NCI-H187 treated with DMSO at 0.1 percent for 48 hours (cell line): ENCODE measurements at places on chromosomes 5 and 9.

DNA sequence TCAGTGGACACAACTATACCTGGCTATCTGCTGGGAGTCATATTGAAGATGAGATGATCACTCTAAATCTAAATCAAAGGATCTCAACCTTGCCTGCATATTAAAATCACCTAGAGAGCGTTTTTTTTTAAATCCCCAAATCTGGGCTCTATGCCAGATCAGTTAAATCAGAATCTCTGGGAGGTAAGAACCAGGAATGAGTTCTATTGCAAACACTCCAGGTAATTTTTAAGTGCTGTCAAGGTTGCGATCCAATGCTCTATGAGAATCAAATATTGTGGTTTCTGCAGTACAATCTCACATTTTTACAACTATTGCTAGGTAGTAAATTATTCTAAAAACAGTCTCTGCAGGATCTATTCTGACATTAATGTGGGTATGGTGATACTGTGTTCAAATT, 202.3 kb upstream of the OR13F1 start:
- DNase-seq, result peak; percentile 22

DNA sequence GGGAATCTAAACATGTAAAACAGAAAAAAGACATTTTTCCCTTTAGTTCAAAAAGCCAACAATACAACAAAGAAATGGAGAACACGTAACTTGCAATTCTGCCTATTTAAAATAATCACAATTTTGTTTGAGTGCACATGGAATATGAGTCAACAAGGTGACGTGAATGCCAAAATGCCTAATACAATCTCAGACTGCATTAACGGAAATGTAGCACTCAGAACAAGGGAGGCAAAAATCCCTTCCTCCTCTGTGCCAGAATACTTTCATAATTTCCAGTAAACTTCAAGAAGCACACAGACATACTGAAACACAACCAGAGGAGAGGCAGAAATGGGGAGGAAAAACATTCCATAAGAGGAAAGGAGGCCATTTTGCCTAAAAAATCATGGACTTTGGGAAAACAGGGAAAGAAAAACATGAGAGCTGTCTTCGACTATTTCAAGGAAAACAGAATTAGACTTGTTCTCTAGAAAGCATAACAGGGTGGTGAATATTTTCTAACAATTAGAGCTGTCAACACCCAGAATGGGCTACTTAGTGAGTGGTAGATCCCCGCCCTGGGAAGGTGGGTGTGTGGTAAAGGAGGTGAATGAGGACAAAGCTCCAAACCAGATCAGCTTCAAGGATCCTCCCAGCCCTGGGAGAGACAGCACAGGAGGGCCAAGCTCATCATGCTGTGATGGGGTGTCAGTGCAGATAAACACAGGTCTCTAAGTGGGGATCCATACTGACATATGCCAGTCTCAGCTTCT, 48.2 kb downstream of the ABCA1 start:
- no peak for DNase-seq

DNA sequence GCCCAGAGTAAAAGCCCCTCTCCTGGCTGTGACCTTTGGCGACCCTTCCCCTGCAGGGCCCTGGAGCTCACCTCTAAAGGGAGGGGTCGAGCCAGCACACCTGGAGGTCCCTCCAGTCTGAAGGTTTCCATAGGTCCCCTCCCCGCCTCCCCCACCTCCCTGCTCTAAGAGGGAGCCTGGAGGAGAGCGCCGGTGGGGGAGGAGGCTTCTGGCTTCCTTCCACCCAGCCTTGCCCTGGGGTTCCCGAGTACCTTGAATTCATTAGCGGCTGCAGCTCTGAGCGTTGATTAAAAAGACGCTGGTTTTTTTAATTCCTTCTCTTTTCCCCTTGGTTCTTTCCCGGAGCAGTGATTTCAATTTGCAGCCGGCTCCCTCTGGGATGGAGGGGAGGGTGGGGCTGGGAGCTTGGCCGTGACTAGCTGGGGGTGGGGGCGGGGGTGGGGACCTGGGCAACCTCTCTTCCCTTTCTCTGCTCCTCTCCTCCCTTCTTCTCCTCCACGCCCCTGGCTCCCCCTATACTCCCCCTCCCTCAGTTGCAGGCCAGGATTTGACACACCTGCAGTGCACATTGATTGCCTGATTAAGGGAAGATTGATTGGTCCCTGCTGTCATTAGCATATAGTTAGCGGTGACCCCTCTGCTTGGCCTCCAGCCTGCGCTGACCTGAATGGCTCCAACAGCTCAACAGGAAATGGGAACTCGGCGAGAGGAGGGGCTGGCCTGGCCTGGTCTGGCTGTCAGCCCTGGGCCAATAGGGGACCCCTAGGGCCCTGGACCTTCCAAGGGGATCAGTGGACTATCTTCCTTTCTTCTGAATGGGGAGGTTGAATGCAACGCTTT, 67.5 kb upstream of the RAPGEF1 start:
- no peak for DNase-seq

DNA sequence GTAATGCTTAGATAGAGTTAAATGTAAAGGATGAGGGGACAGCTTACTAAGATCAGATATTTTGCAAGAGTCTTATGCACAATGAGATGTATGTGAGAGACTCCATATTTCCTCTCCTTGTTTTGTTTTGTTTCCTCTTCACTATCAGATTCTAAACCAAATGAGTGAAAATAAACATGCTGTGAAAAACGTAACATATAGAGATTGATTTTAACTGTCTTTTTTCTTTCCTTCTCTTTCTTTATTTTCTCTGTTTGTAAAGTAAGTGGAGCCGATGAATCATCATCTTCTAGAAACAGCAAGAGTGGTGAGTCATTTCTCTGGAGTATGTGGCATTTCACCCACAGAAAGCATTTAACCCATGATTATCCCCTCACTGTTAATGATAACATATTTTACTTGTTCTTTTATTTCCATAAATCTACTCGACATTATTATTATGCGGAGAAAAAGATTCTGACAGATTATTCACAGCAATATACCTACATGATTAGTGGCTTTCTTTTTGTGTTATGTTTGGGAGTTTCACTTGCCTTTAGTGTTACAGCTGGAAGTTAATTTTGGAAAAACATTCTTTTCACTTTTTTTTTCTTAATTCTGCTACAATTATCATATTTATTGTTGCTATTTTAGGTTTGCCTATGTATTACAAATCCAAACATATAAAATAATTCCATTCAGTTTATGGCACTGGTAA, 2.1 kb upstream of the ANXA1 start:
- no peak for DNase-seq

DNA sequence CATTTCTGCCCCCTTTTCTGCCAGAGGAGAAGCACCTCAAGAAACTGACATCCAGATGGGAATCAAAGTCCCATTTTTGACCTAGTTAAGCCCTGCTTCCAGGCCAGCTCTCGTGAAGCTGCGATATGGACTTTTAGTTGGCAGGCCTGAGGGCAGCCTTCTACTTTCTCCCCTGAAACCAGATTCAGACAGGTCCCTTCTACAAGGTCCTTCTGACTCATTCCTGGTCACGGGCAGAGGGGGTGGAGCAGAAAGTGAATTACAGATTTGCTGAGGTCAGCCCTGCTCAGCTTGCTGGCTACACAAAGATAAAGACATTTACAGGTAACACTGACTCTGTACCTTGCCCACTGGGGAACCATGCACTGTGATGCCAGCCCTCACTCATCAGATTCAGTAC, 52.8 kb upstream of the TUT7 start:
- no peak for DNase-seq

DNA sequence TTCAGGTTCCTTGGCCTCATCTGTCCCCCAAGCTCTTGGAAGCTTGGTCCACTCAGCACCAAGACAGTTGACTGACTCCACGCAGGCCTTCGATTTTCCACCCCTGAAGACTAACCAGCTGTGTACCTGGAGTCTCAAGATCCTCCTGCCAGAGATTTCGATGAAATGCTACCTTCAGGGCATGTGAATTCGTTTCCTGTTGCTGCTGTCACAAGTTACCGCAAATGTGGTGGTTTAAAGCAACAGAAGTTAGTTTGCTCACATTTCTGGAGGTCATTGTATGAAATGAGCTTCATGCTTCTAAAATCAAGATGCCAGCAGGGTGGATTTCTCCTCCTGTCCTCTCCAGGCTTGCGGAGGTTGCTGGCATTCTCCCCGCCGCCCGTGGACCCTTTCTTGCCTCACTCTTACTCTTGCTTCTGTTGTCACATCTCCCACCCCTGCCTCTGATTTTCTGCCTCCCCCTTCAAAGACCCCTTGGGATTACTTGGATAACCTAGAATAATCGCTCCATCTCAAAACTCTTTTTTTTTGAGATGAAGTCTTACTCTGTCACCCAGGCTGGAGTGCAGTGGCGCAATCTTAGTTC, 27.6 kb upstream of the RETREG1 start:
- DNase-seq, result no peak

GRCh38 chr5:81393783-81394718, at the start of gene ACOT12:
TSS of gene ACOT12 (minus strand) at chr5:81394134. CDS start at chr5:81394114, 20 bp downstream.
- no peak for DNase-seq

DNA sequence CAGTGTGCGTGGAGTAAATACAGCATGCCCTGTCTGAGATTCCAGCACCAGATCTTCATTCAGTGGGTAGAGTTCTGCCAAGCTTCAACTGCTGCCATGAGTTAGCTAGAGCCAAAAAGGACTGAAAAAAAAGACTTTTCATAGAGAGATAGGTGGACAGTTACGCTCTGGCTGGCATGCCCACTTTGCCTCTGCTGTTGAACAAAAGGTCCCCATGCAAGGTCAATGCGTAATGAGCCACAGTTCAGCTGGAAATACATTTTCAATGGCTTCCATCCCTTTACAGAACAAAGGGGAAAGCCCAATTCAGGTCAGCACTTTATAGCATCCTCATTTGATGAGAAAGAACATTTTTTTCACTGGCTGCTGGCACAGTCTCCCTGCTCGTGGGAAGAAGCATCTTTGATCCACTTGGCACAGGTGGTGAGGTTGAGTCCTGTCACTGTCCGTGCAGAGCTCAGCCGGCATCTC, 86.9 kb upstream of the ERCC6L2 start:
- no peak for DNase-seq

DNA sequence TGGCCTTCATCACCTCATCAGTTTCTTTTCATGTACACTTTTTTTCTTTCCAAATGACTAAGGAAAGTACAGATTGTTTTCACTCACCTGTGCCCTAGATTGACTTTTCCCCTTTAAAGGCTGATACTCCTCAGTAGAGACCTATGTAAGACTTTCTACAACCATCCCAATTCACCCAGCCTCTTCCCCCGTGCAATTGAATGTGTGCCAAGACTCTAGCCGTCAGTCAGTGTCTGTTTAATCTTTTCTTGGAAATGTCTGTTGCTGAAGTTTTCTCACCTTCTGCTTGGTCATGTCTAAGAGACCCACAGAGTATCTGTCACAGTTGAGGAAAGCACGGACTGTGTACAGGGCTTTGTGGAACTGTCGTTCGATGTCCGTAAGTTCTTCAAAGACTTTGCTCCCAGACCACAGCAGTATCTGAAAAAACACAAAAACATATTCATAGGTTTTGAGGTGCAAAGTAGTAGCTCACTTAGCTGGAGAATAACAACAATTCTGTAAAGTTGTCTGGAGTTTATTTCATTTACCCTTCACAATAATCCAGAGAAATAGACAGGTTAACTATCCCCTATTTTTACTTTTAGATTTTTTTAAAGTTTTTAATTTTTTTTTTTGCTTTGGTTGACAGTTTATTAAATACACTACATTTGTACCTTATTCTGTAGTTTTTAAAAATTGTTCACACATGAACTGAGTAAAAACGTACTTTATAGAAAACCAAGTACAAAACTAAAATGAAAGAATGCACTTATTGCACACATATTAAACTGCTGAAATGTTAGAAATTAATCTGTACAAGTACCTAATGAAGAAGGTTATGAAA, 13.6 kb downstream of the PDE6A start:
- DNase-seq, result no peak

DNA sequence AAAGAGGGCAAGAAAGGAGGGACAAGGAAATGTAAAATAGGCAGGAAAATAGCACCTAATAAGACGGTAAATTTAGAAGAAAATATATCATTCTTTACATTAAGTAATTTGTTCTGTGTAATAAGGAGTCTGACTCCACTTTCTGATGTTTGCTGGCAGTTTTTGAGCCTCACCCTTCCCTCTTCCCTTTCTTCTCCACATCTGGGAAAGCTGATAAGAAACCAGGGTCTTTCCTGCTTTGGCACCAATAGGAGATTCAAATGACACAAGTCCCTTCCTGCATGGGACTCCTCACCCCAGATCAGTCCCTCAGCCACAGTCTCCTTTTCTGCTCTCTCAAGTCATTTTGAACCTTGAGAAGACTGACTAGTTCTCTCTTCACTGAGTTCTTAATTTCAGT, 31.2 kb upstream of the LECT2 start:
- no peak for DNase-seq

DNA sequence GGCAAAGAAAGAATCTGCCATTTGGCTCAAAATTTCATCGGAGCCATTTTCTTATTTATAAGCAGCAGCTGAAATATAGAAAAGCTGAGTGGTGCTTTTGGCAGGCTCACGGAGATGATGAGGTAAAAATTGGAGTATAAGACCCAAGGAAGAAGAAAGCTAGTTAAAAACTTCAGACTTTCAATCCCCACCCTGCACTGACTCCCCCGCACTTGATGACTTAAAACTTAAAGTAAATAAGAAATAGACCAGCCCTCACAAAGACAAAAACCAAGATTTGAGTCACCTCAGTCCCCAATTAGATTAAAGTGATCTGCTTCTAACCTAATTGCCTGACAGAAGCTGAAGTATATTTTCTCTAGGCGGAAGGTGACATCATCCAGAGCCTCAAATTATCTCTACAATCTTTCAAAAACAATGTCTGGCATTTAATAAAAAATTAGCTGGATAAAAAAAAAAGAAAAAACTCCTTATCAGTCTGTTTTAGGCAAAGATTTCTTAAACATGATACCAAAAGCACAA, 124.0 kb upstream of the PJA2 start:
- DNase-seq, result no peak

DNA sequence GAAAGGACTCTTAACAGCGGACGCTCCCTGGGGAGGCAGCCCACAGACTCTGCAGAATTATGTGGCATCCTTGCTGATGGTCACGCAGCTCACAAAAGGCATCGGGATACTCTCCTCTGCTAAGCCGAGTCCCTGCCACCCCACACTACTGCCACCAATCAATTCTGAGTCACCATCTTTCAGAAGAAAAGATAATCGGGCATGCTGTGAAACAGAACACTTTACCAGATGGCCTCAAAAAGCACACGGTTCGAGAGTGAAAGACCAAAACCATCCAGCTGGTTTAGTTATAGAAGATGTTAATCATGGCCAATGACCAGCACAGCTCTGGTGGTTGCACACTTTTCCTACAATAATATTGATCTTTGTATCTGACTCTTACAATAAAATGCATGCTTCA, 136.3 kb downstream of the MYO10 start:
- no peak for DNase-seq

DNA sequence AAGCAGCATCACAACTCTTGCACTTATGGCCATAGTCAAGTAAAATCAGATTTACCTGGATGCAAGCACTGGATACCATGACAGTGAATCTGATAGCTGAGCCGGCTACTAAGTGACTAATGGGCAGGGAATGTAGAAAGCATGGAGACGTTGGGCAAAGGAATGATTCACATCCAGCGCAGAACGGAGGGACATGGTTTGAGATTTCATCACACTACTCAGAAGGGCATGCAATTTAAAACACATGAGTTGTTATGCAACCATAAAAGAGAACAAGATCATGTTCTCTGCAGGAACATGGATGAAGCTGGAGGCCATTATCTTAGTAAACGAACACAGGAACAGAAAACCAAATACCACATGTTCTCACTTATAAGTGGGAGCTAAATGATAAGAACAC, 169.1 kb upstream of the PIK3R1 start:
- no peak for DNase-seq
